ENCODE measurements at places on chromosomes 4 and X. TPM values are rescaled to one million over a fixed set of nuclear protein-coding genes. Genes with fewer than 3 reads are reported as not detected.

Gene VCX2
- not detected for total RNA-seq

Gene DUSP21
- not detected for total RNA-seq

Gene CT55
- total RNA-seq = not detected

Gene CFP
- total RNA-seq = 0.57 TPM

Gene IL13RA2
- total RNA-seq = not detected

Gene MAGEA11
- not detected for total RNA-seq

Gene SYNPO2
- 4.1 TPM for total RNA-seq

Gene PLAC8
- not detected for total RNA-seq

Gene NDNF
- 0.24 TPM for total RNA-seq

Gene ZNF630
- total RNA-seq = 3.3 TPM

Gene BEND2
- not detected for total RNA-seq

All from osteocyte (in vitro differentiated cells).